ENCODE measurements at places on chromosomes 3 and 15.

DNA sequence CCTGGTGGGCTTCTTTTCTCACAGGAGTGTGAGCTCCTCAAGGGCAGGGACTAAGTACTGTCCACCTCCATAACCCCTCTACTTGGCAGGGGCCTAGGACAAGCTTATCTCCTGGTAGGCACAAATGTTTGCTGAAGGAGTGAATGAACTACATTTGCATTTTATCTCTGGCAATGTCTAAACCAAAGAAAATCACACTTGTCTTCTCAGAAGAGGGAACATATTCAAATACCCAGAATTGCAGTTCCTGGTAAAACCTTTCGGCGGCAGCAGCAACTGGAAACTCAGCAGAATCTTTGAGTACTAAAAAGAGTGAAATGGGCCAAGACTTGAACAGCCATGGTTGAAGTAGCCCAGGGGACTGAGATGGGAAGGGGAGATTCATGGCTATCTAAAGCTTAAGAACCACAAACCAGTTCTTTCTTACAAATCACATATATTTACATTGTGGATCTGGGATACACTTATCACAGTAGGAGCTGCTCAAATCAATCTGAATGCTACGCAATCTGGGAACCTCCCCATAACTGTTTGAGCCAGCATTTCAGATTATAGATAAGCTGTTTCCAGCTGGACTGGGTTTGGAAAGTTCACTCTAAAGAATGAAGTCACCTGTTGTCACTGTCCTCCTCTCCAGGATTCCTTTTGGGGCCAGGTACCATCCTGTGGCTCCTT lies 18.7 kb upstream of the PTPN9 start:
- no peak for DNase-seq

DNA sequence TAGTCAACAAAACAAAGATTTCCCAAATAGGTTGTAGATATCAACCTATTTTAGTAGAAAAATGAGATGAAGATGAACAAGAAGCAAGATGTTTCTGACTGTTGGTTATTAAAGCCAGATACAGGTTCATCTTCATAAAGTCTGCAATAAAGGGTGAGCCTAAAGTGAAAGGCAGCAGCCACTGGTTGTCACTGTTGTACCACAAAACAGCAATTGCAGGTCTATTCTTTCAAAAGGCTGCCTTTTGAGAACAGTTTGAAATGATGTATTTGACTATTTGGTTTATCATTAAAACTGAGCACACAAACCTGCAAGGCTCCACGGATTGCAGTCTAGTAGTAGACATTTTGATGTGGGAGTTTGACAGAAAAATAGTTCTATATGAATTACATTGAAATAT lies 543.4 kb downstream of the GBE1 start:
- DNase-seq, result no peak

- no peak for DNase-seq
Measured at GRCh38 chr3:109257269-109257668, 59.0 kb downstream of the DPPA2 start.

DNA sequence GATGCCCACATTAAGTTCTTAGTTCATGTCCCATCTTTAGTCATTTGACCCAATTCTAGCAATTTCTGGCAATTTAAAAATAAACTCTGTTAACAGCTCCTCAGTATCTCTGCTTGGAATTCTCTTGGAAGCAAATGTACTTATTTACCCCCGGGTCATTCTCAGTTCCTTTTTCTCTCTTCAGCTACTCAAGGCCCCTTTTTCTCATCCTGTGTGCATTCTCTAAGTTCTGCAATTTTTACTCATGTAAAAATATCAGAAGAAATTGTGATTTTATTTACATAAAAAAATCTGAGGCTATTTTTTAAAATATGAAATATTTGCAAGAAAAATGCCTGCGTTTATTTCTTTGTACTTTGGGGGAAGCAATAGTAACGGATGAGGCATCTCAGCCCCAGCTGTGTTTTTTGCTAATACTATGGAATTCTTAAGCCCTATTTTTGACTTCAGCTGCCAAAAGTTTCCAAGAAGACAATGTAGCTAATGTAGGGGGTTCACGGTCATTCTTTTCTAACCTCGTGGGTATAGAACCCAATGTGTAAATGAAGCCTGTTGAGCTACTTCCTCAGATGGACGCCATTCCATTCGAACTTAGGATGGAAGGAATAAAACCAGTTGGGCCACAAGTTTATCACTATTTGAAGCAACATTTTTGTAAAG lies 20.0 kb downstream of the CERS3 start:
- no peak for DNase-seq

- DNase-seq, result no peak
Measured at GRCh38 chr15:34813446-34814190, 18.3 kb upstream of the ACTC1 start.

- no peak for DNase-seq
Measured at GRCh38 chr15:88580532-88580931, 34.1 kb upstream of the DET1 start.

GRCh38 chr3:113097960-113098447 lies 107.2 kb downstream of the GTPBP8 start:
- no peak for DNase-seq

DNA sequence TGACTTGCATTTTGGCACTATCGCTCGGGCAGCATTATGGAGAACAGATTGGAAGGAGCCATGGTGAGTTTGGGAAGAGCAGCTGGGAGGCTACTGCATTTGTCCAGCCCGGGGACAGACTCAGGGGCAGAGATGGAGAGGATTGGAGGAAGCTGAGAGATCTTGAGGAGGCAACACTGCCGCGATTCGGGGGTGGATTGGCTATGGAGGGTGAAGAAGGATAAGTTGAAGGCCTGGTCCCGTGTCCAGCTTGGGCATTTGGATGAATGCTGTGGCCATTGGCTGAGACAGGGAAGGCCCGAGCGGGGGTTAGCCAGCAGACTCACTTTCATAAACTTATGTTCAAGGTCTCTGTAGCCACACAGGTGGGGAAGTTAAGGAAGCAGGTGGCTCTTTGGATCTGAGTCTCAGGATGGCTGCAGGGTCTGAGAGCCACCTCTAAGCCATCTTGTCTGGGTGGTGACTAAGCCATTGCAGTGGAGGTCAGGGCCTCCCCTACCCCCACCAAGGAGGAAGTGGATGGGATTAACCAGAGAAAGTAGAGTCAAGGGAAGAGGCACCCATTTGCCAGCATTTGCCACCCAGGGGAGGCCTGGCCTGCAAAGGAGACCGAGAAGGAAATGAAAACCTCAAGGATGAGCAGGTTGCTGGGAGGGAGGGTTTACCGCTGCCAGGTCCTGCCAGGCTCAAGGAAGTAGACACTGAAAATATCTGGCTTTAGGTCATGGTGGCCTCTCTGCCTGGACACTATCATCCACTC lies 144.0 kb upstream of the TLE3 start:
- no peak for DNase-seq

GRCh38 chr3:72442759-72443158 lies 405.5 kb downstream of the SHQ1 start:
- no peak for DNase-seq

GRCh38 chr15:70440416-70441138 lies 322.8 kb downstream of the UACA start:
- DNase-seq, result no peak

DNA sequence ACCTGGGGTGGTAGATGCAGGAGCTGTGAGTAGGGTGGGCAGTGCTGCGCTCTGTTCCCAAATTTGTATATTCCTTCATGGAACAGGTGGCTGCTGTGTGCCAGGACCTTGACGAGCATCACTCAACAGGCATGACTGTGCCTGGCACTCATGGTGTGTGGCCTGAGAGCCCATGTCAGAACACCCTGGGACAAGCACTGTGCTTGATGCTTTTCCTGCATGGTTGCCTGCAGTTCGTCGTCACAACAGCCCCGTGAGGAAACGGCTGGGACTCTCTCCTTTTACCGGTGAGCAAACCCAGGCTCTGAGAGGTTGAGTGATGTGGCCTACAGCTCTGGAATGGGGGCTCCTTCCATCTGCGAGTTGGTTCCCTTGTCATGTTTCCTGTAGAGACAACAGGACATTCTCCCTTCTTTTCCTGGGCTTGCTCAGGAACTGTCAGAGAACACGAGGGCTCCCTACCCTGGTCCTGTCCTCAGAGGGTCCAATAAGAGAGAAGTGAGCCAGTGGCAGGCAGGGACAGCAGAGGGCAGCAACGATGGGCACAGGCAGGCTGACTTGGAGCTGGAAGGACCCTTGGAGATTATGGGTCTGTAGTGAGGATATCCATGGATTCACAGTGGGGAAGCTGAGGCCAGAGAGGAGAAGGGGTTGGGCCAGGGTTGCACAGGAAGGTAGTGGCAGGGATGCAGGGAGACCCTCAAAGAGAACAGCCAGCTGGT lies 37.4 kb downstream of the PRKCD start:
- no peak for DNase-seq

DNA sequence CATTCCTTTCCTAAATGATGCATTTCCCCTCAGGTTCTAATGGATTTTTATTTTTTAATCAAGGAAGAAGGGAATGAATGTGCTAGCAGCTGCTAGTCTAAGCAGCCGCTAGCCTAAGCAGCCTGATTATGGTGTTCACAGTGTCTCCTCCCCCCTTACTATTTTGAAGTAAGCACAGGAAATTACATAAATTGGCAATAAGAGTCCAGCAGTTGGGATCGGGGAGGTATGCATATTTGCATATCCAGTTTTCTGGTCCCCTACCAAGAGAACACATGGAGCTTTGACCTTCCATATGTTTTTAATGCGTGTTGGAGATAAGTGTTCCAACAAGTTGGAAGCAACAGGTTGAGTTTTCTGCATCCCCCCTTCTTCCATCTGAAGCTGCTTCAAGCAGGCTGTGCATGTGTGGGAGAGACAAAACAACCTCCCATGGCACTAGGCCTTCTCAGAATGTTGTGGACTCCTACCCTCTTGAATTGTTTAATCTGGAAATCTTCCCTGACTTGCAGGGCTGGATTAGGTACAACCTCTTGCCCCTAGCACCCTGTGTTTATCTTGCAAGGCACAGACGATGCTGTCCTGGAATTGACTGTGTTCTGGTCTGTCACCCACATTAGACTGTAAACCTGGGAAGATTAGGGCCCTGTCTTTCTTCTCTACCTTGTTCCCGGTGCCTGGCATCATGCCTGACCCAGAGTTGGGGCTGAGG lies 124.8 kb upstream of the LRIG1 start:
- DNase-seq, result no peak

DNA sequence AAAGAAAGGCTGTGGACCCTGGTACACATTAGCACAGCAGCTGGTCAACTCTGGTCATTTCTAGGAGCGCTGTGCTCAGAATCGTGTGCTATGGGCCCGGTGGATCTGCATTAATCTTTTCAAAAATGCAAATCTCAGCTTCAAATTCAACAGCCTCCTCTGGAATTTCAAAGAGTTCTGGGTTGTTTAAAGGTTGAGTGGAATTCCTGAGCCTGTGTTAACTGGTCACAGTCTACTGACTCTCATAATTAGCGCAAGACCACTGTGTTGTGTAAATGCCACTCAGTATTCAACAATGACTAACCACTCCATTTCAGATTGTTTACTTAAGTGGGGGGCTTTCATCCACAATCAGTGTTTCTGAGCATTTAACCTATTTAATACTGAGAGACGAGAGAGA lies 2.7 kb upstream of the ARNT2 start:
- no peak for DNase-seq

DNA sequence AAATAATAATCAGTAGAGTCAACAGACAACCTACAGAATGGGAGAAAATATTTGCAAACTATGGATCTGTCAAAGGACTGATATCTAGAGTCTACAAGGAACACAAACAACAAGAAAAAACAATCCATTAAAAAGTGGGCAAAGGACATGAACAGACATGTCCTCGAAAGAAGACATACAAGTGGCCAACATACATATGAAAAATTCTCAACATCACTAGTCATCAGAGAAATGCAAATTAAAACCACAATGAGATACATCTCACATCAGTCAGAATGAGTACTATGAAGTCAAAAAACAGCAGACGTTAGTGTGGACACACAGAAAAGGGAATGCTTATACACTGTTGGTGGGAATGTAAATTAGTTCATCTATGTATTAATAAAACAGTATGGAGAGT lies 33.7 kb downstream of the SLC2A2 start:
- DNase-seq, result no peak

DNA sequence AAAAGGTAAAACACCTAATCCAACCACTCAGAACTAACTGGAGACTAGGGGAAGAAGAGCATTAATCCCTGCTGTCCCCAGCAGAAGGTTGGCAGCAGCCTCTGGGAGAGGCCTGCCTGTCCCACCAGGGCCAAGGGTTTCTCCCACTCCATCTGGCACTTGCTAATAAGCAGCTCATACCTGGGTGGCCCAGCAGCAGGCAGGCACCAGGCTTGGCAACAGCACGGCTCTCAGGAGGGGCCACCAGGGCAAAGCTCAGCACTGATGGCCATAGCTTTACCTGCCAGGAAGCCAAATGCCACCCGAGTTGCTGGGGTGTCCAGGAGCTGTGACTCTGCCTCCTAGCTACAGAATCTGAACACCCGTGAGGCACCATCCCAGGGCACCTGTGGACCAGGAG lies 58.3 kb downstream of the BOC start:
- no peak for DNase-seq

- peak; percentile 43 for DNase-seq
Measured at GRCh38 chr3:45564172-45564571, 30.4 kb upstream of the LIMD1 start.

DNA sequence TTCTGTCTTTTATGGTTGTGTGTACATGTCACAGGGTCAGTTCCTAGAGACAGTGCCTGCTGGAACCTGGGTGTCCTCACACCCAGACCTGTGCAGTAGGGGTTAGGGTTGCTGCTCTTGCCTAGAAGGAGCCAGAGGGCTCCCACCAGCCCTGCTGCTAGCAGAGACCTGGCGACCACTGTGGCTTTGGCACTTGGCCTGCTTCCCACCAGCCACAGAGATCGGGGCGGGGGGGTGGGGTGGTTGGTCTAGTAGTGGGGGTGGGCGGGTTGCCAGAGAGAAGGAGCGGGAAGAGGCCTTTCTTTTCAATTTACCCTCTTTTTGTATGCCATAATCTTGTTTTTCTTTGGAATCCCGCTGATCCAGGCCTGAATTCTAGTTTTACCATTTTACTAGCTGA lies 29.4 kb downstream of the EEFSEC start:
- DNase-seq, result no peak

DNA sequence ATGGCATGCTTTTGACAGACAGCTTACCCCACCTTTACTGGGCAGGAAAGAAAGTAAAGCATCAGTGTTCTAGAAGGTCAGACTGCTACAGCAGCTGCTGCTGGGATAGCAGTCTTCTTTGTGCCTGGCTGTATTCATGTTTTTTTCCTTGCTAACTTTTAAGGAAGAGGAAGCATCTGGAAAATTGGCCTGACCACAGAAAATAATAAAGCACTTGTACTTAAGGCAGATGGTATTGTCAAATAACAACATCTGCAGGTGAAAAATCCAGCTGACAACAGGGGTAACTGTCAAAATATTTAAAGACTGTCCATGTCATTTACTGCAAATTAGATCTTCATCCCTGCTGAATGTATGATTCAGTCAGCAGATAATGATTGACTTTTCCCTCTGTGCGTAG lies 229.0 kb downstream of the OXSM start:
- DNase-seq, result no peak
